ENCODE measurements at places on chromosomes 16 and 17.

DNA sequence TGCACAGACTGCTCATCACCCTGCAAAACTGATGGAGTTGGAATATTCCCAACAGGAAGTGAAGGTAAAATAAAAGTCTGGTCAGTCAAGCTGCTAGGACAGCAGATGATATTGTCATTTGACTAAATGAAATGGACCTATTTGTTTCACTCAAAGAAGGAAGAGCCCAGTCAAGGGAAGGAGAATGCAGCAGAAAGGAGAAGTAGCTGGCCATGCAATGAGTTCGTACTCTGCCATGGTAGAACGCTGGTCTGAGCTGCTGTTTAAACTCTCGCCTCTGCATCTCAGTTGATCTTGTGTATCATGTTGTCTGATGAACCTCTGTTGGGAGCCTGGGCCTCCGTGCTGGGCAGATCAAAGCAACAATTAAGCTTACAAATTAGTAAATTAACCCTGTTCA lies 15.6 kb upstream of the YPEL2 start:
- no peak for DNase-seq

DNA sequence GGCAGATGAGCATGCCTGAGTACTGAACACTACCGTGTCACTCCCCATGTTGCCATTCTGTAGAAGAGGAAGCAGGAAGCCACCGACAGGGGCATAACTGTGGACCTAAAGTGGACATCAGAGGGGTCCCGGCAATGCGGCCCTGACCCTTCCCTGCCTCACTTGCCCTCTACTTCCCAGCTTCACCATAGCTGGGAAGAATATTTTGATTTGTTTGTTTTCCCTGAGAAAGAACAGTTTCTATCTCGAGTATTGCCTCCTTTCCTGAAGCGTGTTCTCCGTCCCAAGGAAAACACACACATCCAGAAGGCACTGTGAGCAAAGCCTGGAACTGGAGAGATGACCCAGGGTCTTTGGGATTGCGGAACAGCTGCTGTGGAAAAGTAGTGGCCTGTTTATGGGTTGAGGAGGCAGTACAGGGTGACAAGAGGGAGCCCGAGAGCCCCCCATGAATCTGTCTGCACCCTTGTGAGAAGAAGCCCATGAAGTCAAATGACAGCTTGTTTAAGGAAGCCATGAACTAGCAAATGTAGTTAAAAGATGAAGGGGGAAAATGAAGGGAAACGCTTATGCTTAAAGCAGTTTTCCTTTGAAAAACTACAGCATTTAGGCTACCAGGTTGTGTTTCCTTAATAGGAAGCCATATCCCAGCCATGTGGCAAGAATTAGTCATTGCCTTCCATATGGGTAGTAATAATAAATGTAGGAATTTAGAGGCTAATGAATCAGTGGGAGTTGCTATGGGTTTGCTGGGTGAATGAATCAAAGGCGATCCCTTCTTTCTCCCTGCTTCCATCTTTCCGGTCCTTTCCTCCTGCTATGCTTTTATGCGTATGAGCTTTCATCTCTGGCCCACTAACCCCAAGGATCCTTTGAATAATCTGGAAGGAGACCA lies 90.0 kb upstream of the TBX2 start:
- peak; percentile 67 for DNase-seq

- no peak for DNase-seq
Measured at GRCh38 chr17:8345052-8345690, 5.5 kb downstream of the ODF4 start.

DNA sequence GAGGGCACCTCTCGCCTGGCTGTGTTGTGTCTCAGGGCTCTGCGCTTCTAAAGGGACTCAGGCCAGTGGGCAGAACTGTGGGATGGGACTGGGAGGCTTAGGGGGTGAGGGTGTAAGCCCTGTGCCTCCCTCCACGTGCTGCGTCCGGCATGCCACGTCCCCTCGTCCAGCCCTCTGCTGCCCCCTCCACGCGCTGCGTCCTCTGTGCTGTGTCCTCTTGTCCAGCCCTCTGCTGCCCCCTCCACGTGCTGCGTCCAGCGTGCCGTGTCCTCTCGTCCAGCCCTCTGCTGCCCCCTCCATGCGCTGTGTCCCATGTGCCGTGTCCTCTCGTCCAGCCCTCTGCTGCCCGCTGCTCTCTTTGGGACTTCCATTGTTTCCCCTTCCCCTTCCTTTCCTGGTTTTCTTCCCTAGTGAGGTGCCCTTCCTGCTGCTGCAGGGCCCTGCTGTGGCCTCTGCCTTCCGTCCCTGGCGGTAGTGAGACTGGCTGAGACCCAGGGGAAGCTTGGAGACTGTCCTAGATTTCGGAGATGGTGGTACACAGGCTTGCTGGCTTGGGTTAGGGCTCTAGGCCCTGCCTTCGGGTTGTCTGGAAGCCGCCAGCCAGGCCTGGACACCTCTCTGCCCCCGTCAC lies 6.4 kb upstream of the ZNF750 start:
- no peak for DNase-seq

GRCh38 chr17:29586676-29587469 lies 2.6 kb downstream of the GIT1 start:
- no peak for DNase-seq

DNA sequence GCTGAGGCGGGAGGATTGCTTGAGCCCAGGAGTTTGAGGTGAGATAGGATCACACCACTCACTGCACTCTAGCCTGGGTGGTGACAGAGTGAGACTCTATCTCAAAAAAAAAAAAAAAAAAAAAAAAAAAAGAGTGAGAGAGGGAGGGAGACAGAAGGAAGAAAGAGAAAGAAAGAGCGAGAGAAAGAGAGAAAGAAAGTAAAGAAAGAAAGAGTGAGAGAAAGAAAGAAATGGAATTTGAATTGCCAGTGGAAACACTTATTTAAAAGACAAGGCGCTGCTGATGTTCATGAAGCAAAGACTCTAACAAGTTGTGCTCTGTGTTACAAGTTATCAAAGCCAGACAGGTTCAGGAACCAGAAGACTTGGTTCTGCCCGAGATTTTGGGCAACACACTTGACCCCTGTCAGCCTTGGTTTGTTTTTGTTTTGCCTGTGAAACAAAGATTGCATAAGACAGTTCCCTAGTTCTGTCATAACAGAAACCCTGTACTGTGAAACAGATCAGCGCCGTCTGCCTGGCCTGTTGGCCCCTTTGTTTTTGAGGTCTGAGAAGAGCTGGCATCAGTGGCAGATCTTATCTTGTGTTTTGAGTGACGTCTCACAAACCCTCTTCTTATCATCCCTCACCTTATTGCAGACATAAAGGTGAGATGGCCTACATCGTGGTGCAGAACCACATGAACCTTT lies 55.4 kb upstream of the ENDOV start:
- no peak for DNase-seq

GRCh38 chr17:65005858-65006257 lies 50.7 kb downstream of the GNA13 start:
- DNase-seq: no peak

GRCh38 chr16:56732832-56733231 lies 2.9 kb downstream of the NUP93 start:
- no peak for DNase-seq

DNA sequence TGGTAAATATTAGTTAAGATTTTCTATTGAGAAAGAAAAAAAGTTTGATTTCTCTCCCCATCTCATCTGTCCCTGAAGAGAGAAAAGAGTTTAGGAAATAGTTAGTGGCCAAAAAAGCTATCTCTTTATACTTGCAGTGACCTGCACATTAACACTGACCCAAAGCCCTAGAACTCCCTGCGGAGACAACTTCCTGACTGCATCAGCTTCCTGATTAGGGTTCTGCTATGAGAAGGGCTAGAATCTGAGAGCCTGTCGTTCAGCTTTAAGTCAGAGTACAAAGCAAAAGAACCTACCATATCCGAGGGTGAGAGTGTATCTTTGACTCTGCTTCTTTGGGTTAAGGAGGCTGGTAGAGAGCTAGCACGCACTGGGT lies 24.7 kb downstream of the LIMD2 start:
- no peak for DNase-seq

- no peak for DNase-seq
Measured at GRCh38 chr17:75778861-75779249, 5.8 kb upstream of the UNK start.

DNA sequence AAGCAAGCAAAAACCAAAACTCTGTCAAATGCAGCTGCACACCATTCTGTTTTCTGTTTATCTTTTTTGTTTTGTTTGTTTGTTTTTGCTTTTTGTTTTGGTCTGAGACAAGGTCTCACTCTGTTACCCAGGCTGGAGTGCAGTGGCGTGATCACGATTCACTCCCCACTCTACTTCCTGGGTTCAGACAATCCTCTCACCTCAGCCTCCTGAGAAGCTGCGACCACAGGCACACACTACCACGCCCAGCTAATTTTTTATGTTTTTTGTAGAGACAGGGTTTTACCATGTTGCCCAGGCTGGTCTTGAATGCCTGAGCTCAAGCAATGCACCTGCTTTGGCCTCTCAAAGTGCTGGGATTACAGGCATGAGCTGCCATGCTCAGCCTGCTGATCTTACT lies 19.3 kb upstream of the SLFN13 start:
- DNase-seq: no peak

DNA sequence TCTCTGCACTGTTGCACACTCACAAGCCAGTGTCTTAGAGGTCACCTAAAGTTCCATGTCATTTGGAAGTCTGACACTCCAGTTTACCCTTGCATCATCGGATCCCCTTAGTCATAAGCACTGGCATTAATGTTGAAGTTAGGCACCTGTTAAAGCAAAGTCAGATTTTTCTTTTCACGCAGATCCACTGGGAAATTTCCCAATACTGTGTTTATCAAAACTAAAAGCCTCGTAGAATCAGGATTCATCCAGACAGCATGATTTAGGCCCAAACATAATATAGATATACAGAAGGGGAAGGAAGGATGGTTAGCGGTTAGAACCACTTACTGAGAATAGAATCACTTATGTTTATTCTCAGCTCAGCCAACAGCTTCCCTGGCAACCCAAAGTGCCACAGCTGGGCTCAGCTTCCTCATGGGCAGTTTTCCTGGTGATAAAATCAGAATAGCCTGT lies 30.1 kb upstream of the HAPSTR1 start:
- no peak for DNase-seq

DNA sequence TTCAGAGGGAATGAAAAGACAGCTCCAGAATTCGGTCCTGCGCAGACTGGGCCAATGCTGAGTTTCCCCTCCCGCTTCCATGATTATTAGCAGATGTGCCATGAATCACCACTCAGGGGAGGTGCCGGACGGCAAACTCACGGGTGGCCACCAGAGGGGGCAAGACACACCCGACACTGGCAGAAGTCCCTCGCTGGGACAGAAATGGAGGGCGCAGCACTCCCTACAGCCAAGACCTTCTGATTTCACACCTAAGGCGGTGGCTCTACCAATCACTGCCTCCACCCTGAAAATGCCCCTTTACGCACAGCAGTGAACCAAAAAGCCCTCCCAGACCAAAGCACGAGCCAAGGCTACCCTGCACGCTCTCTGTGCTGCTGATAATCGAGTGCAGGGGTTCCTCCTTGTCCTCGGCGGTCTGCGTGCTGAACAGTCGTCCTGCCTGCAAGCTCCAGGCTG lies 26.8 kb downstream of the TRAP1 start:
- DNase-seq: peak; percentile 98

GRCh38 chr17:74447628-74448159 lies 15.8 kb downstream of the GPRC5C start:
- DNase-seq: no peak

- DNase-seq: peak; percentile 62
Measured at GRCh38 chr16:85613604-85614337, 649 bp downstream of the GSE1 start.

DNA sequence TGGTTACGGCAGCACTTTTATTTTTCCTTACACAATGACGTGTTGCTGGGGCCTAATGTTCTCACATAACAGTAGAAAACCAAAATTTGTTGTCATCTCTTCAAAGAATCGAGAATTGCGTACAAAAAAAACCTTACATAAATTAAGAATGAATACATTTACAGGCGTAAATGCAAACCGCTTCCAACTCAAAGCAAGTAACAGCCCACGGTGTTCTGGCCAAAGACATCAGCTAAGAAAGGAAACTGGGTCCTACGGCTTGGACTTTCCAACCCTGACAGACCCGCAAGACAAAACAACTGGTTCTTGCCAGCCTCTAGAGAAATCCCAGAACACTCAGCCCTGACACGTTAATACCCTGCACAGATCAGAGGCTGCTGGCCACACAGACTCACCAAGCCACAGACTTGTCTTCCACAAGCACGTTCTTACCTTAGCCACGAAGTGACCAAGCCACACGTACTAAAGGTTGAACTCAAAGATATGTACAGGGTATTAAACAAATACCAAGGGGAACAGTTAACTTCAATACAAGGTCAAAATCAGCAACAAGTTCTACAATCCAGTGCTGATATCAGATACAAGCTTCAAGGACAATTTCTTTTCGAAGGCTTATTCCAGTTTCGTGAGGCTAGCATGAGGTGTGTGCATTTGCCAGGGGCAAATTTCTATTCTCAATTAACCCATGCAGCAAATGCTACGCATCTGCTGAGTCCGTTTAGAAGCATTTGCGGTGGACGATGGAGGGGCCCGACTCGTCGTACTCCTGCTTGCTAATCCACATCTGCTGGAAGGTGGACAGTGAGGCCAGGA lies 2.4 kb downstream of the ACTG1 start:
- no peak for DNase-seq

GRCh38 chr17:65750166-65750565 lies 188.7 kb upstream of the AXIN2 start:
- no peak for DNase-seq

- DNase-seq: peak; percentile 65
Measured at GRCh38 chr17:6555331-6556120, 829 bp downstream of the PITPNM3 start.

DNA sequence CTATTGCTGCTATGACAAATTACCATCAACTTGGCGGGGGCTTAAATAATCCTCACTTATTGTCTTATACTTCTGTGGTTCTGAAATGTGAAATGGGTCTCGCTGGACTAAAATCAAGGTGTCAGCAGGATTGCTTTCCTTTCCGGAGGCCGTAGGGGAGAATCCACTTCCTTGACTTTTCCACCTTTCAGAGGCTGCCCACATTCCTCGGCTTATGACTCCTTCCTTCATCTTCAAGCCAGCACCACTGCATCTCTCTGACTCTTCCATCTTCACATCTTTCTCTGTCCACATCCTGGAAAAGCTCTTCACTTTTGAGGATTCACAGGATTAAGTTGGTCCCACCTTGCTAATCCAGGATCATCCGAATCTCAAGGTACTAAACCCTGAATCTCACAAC lies 217.8 kb downstream of the GRIN2A start:
- DNase-seq: no peak

DNA sequence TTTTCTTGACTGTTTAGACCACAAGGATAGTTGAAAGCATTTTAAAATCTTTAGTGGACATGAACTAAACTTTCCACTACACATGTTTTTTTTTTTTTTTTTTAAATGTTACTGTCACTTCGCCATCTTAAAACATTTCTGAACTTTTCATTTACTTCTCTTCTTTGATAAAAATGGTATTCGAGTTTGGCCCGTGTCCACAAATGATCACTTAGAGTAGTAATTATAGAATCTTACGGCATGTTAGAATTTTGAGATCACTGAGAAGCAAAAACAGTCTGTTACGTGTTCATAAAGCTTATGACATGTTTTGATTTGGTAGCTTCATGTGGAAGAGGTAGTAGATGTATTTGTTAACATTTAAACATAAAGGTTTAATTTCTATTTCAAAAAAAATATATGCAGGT lies 1.1 kb downstream of the NSRP1 start:
- DNase-seq: no peak

Measured in AG20443 (cell line).